ENCODE measurements at places on chromosomes 2 and 18.

DNA sequence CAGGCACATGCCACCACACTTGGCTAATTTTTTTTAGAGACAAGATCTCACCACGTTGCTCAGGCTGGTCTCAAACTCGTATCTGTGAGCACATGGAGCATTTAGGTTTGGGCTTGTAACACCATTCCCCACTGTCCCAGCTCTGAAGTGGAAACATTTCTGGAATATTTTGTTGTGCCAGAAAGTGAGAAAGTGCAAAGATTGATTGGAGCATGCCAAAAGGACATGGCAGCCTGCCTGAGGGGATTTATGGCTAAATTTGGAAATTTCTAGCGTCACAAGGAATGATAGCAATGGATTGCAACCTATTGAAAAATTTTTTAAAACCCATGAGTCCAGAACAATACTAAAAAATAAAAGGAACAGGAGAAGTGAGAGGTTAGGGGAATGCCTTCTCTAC lies 136.8 kb downstream of the ESCO1 start:
- DNase-seq, result no peak

GRCh38 chr2:30421604-30422443 lies 25.2 kb upstream of the LCLAT1 start:
- DNase-seq, result no peak

- no peak for DNase-seq
Measured at GRCh38 chr2:192161656-192162290, 33.0 kb downstream of the TMEFF2 start.

DNA sequence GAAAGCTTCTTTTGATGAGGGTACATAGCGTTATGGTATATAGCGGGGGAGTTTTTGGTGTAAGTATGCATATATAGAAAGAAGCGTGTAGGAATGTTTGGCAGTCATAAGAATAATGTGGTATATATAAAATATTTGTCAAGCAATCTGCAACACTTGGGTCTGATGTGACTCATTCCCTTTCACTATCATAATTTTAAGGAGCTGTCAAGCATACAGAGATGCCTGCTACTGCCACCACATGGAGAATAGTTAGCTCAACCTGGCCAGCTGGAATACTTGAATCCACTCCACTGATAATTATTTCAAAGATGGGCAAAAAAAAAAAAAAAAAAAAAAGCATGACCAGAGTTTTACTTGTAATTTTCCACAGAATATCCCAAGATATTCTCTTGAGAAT lies 559.8 kb upstream of the REG3G start:
- DNase-seq, result no peak

- no peak for DNase-seq
Measured at GRCh38 chr2:134335601-134336000, 81.7 kb downstream of the MGAT5 start.

DNA sequence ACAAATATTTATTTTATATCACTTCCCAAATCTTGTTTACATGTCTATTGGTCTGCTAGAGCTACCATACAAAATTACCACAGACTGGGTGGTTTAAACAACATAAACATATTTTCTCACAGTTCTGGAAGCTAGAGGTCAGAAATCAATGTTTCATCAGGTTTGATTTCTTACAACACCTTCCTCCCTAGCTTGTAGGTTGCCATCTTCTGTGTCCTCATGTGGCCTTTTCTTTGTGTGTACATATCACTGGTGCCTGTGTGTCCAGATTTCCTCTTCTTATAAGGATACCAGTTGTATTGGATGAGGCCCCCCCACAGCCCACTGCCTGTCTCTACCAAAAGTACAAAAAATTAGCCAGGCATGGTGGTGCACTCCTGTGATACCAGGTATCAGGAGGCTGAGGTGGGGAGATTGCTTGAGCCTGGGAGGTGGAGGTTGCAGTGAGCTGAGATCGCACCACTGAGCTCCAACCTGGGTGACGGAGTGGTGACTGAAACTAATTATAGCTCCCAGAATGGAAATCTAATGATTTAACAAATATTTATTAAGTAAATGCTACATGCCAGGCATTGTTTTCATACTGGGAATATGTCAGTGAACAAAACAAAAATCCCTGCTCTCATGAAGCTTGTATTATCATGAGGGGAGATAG lies 13.6 kb downstream of the EML4 start:
- DNase-seq, result no peak

- DNase-seq, result no peak
Measured at GRCh38 chr2:60306267-60306861, 247.1 kb downstream of the BCL11A start.

GRCh38 chr2:215830304-215830703 lies 183.0 kb downstream of the MREG start:
- no peak for DNase-seq

DNA sequence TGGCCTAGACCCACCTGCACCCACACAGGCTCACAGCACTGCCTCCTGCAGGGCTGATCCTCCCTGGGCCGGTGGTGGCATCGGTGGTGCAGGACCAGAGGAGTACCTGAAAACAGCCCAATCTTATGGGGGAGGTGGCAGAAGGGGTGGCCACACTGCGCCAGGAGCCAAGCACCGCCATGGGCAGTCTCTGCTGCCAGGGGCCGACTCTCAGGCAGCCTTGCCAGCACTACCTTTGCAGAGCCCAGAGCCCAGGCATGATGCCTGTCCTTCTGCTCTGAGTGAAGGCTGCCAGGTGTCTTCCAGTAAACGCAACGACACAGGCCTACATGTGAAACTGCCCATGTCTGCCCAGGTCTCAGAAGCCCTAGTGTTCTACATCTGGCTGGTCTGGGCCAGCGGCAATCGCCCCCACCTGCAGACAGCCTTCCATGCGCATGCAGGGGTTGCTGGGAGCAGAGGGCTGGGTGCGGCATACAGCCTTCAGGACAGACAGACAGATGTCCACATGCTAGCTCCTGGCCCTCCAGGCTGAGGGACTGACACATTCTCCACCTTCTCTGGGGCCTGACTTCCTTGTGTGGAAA lies 6.8 kb downstream of the HS6ST1 start:
- no peak for DNase-seq

Measured in esophagus squamous epithelium (tissue), 5 donors.